Left kidney (tissue), 8 donors: ENCODE measurements at places on chromosomes 5 and 9. TPM values are rescaled to one million over a fixed set of nuclear protein-coding genes. Genes with fewer than 3 reads are reported as not detected.

Gene ELAVL2
- polyA plus RNA-seq: 5.0 TPM

Gene EHMT1
- 78.7 TPM for polyA plus RNA-seq

Gene ECM2
- polyA plus RNA-seq: 14.9 TPM

- DNase-seq: no peak
These were observed 1.2 kb downstream of the IRX1 start for GRCh38 chr5:3596857-3597166.

DNA sequence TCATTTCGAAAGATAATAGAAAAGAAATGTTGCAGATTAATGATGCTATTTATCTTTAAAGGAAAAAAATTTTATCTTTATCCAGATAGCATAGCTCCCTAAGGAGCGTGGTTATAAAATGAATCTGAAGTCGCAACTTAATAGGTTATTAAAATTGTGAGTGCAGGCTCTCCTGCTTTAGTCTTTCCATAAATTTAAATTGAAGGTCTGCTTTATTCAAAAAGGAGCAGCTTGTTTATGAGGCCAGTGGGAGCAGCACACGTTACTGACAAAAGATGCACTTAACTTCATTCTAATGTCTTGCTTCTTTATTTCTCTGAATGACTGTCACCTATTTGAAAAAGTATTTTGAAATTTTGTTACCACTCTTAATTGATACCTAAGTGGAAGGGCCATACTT, 95.0 kb downstream of the ZCCHC7 start:
- DNase-seq: no peak

DNA sequence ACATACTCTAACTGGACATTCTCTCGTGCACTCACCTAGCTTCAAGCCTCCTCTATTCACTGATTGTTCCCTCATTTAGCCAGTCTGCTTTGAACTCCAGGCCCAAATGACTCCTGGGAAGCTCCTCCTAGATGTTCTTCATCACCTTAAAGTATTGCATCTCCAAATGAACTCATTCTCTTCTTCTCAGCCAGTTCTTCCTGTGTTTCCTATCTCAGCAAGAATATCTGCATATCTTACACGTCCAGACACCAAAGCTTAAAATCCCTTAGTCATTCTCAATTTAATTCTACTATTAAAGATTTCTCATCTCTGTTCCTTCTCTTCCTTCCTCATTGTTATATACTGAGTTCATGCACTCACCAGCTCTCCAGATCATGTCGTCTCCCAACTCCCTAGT, 118.6 kb upstream of the DAB2 start:
- no peak for DNase-seq

- DNase-seq: no peak
These were observed 1.0 kb downstream of the FOCAD start for GRCh38 chr9:20684875-20685696.
